ENCODE measurements at places on chromosomes 12 and 14. TPM values are rescaled to one million over a fixed set of nuclear protein-coding genes. Genes with fewer than 3 reads are reported as not detected.

REP15 gene
- total RNA-seq = 6.9 TPM

INHBE gene
- not detected for total RNA-seq

MANSC4 gene
- not detected for total RNA-seq

KIF5A gene
- total RNA-seq = 101 TPM

SIVA1 gene
- 83.3 TPM for total RNA-seq

STRAP gene
- 64.1 TPM for total RNA-seq

PSMC6 gene
- total RNA-seq = 124 TPM

Data from spinal cord (tissue), 10 donors.